ENCODE measurements at places on chromosomes 3 and 15.

- DNase-seq = no peak
Observed at GRCh38 chr3:123390865-123391600, 57.9 kb downstream of the ADCY5 start.

DNA sequence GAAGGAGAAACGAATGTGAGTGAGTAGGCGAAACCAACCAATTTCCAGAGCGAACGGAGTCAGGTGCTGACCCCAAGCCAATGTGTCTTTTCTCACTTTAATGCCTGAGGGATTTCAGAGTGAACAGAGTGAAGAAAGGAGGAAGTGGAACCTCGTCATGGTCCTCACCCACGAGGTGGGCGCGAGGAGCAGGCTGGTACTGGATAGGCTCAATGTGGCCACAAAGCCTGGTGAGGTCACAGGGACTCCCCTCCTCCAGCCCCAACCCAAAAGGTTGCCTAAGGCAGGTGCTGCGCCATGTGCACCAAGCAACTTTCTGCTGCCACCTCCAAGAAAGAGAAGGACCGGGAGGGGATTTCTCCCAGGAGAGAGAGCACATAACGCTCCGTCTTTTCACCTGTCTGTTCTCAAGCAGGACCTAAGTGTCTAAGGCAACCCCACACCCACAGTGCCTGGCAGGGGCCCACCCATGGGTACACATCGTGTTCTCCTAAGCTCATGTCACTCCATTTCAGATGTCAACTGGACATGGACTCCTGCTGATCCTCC lies 3.8 kb downstream of the NRROS start:
- DNase-seq = peak; percentile 54

DNA sequence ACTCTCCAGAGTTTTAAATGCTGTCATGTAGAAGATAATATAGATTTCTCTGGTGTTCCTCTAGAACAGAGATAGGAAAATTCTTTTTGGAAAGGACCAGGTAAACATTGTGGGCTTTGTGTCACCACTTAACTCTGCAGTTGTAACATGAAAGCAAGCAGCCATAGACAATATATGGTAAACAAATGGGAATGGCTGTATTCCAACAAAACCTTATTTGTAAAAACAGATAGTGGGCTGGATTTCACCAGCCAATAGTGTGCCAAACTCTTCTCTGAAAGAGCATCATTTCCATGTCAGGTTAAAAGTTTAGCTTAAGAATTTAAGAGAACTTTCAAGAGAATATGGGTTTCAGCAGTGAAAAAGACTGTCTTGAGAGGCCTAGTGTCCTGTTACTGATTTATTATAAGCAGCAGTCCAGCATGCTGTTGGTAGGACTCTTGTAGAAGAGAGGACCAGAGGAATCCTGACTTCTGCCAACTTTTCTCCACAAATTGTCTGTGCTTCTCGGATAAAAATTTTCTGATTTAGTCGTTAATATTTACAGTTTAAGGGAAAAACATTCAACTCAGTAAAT lies 107.7 kb downstream of the TCF12 start:
- DNase-seq = no peak

GRCh38 chr3:99659032-99659431 lies 20.6 kb downstream of the COL8A1 start:
- no peak for DNase-seq

DNA sequence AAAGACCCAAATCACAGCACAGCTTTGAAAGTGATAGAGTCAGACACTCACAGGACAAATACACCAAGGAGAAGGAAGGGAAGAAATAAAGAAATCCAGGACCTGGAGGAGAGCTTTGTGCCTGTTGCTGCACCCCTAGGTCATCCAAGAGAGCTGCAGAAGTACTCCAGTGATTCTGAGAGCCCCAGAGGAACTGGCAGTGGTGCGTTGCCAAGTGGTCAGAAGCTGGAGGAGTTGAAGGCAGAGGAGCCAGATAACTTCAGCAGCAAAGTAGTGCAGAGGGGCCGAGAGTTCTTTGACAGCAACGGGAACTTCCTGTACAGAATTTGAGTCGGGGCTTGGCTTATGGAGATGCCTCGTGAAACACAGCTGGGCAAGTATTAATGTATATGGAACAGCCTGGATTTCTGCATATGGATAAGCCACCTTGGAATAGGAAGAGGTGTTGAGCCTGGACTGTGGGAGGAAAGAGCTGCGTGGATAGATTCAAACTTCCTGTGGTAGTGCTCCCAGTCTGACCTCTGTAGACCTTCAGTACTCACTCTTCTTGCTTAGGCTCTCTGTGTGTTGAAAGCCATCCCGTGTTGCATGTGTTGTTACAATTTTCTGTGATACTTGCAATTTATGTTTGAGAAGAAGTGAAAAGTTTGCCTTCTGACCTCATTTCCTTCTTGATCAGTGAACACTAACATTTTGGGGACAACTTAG lies 6.1 kb downstream of the NGRN start:
- DNase-seq = no peak

DNA sequence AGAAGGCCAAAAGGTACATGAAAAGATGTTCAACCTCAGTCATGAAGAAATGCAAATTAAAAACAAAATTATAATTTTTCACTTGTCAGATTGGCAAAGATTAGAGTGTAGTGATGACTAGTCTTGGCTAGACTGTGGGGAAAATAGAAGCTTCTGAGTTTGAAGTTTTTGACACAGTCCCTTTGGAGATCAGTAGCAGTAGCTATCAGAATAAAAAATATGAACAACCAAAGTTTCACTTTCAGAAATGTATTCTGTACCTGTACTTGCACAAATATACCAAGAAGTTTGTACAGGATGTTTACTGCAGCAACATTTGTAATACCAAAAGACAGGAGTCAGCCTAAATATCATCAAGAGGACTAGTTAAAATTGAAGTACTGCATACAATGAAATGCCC lies 14.1 kb downstream of the ATP2C1 start:
- peak; percentile 7 for DNase-seq

GRCh38 chr3:157767607-157768006 lies 264.4 kb upstream of the VEPH1 start:
- DNase-seq = no peak

GRCh38 chr3:172152874-172153273 lies 113.5 kb downstream of the FNDC3B start:
- no peak for DNase-seq

- DNase-seq = no peak
Observed at GRCh38 chr3:184885112-184885511, 73.1 kb downstream of the VPS8 start.

DNA sequence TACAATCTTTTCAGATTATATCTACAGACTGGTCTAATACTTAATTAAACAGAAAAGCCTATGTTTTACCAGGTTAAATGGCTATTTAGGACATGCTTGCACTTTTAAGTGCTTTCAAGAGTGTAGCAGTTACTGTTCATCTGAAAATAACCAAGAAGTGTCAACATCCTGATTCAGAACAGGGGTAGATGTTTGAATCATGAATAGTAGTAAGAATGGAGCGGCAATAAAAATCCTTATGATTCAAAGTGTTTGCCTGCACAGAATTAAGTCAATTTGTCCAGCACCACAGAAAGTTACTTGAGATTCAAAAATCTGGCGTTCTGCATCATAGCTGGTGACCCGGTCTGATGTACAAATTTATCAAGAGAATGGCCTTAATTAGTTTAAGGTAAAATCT lies 48.3 kb downstream of the GREM1 start:
- DNase-seq = no peak

- DNase-seq = no peak
Observed at GRCh38 chr3:146223401-146224373, 27.2 kb downstream of the PLSCR4 start.

DNA sequence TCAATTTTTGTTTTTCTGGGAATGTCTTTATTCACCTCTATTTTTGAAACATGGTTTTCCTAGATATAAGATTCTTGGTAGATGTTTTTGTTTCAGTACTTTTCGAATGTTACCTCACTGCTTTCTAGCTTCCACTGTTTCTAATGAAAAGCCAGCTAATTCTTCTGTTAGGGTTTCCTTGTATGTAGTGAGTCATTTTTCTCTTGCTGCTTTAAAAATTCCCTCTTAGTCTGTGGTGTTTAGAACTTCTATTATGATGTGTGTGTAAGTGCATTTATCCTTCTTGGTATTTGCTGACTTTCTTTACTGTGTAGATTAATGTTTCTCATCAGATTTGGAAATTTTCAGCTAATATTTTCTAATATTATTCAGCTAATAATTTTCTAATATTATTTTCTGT lies 151.1 kb upstream of the OSTN start:
- no peak for DNase-seq

DNA sequence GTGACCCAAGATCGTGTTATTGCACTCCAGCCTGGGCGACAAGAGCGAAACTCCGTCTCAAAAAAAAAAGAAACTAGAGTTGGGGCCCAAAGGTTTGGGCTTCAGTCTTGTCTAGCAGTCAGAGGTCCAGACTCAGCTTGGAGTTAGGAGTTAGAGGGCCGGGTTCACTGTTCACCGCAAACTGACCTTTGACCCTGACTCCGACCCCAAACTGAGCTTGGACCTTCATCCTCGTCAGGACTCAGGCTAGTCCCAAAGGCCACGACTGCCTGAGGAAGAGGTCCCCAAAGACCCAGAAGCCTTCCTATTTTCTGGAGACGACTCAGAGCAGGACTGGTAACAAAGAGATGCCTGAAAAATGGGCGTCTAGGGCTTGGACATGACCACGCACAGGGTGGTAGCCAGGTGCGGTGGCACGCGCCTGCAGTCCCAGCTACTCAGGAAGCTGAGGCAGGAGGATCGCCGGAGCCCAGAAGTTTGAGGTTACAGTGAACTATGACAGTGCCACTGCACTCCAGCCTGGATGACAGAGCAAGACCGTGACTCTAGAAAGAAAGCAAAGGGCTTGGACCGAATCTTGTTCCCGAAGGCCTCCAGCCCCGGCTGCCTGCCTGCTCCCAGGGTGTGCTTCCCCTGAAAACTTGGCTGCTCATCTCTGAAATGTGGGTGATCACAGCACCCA lies 22.8 kb upstream of the RPL29 start:
- DNase-seq = no peak

DNA sequence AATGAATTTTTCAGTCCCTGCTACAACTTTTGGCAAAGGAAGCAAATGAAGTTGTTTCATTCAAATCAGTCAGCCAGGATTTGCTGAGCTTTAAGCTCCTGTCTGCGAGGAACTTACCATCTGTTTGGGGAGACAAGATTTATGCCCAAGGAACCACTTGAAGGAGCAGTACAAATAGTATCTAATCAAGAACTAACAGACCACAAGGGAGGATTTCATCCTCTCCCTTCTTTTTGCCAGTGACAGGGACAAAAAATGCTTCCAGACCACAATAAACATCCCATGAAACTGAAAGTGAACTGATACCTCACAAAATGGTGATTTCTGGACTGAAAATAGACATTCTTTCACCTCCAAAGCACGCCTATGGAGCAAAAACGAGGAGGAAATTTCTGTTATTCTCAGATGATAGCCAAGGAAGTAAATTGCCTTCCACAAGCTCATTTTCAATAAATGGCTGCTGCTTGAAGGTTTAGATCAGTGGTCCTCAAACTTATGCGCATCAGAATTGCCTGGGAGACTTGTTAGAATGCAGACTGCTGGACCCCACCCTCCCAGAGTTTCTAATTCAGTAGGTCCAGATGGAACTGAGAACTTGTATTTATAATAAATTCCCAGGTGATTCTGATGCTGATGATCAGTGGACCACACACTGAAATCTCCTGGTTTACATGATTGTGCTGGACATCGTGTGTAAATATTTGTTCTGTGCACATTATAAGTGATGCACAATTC lies 202.4 kb upstream of the GADL1 start:
- no peak for DNase-seq

DNA sequence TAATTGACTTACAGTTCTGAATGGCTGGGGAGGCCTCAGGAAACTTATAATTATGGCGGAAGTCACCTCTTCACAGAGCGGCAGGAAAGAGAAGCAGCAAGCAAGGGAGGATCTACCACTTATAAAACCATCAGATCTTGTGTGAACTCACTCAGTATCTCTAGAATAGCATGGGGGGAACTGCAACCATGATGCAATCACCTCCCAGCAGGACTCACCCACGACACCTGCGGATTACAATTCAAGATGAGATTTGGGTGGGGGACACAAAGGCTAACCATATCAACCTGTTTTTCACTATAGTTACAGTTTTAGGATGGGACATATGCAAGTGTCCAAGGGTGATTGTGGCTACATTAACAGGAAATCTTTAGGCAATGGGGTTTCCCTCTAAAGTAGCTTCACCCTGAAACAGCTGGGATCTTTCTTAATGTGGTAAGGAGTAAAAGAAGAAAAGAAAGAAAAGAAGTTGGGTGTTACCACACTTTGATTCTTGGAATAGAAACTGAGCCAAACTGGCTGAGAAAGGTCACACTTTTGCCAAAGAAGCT lies 453.8 kb downstream of the OTOL1 start:
- no peak for DNase-seq

DNA sequence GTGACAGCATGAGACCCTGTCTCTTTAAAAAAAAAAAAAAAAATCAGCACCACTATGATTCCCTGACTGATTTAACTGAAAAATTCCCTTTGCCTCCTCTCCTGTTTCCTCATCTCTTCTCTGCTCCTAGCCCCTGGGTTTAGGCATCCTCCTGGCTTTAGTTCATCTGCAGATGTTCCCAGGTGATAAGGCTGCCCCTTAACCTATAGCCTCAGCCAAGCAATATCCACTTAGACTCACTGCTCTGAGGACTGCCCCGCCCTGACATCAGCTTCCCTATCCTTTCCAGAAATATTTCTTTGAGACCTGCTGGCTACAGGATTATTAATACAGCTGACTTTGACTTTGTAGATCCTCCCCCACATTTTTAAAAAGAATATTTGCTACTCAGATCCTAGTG lies 39.4 kb upstream of the HACD2 start:
- no peak for DNase-seq

DNA sequence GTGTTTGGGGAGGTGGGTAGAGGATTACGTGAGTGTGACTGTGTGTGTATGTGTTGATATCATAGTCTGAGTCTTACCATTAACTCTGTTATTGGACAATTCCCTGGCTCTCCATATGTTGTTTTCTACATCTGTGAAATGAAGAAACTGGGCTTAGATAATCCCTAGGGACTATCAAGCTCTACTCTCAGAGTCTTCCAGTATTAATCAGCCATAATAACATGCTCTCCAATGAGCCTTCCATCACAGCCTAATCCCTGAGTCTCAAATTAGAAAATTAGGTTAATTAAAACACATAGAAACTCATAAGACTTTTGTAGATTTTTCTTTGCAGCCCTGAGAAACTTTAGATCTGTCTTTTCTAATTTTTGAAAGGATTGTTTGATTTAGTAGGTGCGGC lies 404.2 kb upstream of the RARB start:
- DNase-seq = no peak

- DNase-seq = no peak
Observed at GRCh38 chr15:96172417-96172816, 158.1 kb upstream of the NR2F2 start.

- DNase-seq = no peak
Observed at GRCh38 chr3:33798113-33798417, 365 bp upstream of the PDCD6IP start.

DNA sequence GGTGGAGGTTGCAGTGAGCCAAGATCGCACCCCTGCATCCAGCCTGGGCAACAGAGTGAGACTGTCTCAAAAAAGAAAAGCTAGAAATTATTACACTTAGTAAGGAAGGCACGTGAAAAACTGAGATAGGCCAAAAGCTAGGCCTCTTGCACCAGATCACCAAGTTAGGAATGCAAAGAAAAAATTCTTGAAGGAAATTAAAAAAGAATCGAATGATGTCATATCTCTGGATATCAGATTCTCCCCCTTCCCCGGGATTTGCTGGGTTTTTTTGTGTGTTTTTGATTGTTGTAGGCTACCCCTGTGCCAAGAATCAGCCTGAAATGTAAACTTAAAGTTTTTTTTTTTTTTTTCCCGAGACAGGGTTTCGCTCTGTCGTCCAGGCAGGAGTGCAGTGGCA lies 17.4 kb downstream of the PTPN23 start:
- no peak for DNase-seq

Data from CD4-positive, alpha-beta T cell treated with Interleukin-12 subunit alpha and Interleukin-12 subunit beta, for 1 hour (primary cell).